Karpas-422 (cell line): ENCODE measurements at places on chromosomes 6 and 20.

DNA sequence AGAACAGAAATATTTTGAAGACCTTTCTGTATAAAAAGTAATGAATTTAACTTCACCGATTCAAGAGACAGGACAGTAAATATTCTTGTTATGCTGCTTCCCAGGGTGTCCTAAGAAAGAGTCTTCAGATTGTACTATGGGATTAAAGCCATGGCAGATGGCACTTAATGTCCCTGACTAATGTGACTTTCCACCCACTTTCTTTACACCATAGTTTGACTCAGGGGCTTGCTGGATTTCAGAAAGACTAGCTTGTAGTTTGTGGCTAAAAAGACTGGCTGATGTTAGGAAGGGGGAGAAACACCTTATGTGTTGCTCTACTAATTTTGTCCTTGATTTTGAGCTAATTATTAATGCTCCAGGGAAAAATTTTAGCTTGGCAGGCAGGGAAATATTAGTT is 75.9 kb downstream of the UTRN start:
- no peak for DNase-seq

DNA sequence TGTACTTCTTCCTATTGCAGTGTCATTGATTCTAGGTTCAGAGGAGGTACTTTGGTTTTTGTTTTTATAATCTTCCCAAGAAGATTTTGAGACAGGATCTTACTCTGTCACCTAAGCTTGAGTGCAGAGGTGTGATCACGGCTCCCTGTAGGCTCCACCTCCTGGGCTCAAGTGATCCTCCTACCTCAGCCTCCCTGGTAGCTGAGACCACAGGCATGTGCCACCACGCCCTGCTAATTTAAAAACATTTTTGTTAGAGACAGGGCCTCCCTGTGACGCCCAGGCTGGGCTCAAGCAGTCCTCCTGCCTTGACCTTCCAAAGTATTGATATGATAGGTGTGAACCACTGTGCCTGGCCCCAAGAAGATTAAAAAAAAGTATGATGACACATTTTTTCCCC is 3.4 kb upstream of the SLC17A5 start:
- DNase-seq, result no peak

DNA sequence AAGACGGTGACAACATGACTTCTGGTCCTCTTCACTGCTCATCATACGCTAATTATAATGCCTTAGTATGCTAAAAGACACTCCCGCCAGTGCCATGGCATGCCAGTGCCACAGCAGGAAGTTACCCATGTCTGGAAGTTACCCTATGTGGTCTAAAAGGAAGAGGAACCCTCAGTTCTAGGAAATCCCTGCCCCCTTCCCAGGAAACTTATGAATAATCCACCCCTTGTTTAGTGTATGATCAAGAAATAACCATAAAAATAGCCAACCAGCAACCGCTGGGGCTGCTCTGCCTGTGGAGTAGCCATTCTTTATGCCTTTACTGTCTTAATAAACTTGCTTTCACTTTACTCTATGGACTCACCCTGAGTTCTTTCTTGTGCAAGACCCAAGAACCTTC is 15.8 kb upstream of the SERPINB9 start:
- no peak for DNase-seq

DNA sequence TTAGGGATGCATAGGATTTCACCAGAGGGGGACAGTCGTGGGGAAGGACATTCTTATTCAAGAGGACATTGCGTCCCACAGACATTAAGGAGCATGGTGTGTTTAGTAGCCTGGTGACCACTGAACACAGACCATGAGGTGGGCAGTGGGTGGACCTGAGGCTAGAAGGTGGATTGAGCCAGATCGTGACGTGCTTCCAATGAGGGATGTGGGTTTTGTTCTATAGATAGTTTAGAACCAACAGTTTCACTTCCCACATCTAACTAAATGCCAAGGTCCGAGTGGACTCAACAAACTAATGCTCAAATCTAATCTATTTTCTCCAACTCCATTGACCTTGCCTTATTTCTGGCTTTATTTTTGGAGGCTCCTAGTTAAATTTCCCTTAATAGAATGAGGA is 58.5 kb downstream of the OGFRL1 start:
- no peak for DNase-seq

GRCh38 chr6:106059331-106059730 is 26.8 kb upstream of the PRDM1 start:
- no peak for DNase-seq

DNA sequence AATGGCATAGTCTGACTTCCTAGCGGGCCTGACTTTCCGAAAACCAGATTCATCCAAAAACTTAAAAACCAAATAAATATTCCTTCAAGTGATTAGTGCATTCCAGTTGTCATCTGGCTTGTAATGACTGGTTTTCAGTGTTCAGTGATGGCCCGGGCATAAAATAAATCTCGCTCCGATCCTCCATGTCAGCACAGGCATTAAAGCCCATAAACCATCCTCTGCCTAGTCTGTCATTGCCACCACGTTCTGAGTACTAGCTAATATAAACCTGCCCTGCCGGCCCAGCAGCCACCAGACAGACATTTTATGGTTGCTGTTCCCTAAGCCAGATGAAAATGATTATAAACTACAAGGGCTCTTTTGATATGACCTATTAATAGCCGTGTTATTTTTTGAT is 232.3 kb upstream of the GMDS start:
- no peak for DNase-seq

DNA sequence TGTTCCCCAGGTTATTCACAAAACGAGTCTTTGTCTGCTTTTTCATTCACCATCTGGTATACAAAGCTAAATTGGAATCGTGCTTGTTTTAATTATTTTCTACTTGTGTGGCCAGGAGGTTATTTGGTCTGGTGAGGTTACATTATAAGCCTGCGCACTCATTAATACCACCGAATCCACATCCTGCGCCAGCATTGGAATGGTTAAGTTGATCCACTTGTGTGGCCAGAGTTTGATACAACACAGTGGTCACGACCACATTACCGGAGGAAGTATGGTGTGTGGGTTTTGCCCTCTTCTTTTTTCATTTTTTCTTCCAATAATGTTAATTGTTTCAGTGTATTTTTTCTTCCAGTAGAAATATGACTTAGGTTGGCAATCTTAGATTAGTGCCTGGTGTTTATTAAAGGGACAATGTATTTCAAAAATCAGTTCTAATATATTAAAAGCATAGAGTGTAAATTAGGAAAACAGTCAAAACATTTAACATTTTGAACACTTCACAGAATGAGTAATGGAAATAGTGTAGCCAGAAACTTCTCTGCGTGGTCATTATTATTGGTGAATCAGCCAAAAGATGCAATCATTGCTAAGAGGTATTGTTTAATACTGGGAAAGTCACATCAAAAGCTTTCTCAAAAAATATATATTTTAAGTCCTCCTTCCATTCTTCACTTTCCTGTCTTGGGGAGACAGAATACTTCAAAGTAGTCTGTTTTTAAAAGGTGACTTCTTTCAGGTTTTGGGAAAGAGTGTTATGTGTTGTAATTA is 84.5 kb downstream of the JARID2 start:
- DNase-seq, result no peak

GRCh38 chr6:75546381-75546780 is 52.8 kb upstream of the FILIP1 start:
- peak; percentile 44 for DNase-seq

GRCh38 chr6:151186306-151186705 is 53.5 kb upstream of the AKAP12 start:
- no peak for DNase-seq

DNA sequence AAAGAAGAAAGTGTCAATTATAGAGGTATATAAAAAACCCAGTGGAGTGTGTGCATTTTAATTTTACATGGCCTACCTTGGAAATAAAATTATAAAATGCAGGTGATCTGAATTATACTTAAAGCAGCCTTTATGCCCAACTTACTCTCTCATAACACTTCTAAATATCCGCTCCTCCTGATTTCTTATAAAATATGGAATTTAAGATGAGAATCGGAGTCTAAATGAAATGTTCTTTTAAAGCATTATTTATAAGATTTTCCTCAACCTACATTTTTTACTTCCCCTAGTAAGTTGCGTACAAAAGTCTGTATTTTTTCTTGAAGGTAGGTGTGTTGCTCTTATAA is 3.5 kb downstream of the CITED2 start:
- DNase-seq, result no peak

GRCh38 chr20:62219101-62219991 is 732 bp downstream of the HRH3 start:
- DNase-seq, result no peak

GRCh38 chr6:135146162-135146934 is 34.8 kb upstream of the MYB start:
- no peak for DNase-seq

DNA sequence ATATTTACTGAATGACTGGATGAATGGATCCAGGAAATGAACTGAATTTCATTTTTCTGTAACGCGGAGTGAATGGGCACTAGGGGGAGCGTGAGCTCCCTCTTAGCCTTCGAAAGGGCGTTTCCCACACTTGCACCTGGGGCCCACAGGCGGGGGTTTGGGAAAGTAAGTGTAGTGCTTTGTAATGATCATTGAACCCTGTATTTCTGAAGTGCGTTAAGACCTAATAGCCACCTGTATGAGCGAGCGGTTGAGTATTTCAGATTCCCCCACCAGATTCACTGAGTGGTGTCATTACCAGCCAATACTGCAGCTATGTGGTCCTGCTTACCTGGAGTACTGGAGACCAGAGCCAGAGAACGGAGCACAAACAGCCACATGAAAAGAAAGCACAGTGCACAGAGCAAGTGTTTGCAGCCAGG is 10.5 kb downstream of the SYTL3 start:
- DNase-seq, result peak; percentile 74

GRCh38 chr20:48722737-48723191 is 105.0 kb downstream of the PREX1 start:
- DNase-seq, result no peak

DNA sequence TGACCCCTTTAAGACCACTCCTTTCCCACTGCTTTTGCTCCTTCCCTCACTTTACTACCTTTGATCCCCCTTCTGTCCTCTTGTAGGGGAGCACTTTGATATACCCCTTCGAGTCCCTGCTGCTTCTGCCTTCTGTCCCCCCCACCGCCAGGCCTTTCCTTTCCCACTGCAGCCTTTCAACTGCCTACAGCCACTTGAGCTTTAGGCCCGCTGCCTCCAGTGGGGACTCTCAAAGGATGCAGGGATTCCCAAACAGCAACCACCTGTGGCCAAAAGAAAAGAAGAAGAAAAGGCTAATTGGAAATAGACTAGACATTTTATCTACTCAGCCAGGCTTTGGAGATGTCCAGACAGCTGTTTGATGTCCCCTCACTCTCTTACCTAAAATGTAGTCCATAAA is 77.0 kb upstream of the DTNBP1 start:
- DNase-seq, result no peak

DNA sequence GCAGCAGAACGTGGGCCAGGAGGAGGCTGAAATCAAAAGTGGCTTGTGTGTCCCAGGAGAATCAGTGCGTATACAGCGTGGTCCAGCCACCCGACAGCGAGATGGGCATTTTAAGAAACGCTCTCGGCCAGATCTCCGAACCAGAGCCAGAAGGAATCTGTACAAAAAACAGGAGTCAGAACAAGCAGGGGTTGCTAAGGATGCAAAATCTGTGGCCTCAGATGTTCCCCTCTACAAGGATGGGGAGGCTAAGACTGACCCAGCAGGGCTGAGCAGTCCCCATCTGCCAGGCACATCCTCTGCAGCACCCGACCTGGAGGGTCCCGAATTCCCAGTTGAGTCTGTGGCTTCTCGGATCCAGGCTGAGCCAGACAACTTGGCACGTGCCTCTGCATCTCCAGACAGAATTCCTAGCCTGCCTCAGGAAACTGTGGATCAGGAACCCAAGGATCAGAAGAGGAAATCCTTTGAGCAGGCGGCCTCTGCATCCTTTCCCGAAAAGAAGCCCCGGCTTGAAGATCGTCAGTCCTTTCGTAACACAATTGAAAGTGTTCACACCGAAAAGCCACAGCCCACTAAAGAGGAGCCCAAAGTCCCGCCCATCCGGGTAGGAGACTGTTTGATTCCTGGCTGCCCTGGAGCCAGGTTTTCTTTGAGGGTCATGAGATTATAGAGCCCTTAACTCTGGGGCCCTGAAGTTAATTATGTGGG is 75.3 kb downstream of the ASXL1 start:
- no peak for DNase-seq

GRCh38 chr6:26053992-26054780 is 33.0 kb upstream of the HFE start:
- no peak for DNase-seq

- no peak for DNase-seq
Measured at GRCh38 chr20:17357238-17357637, 130.4 kb downstream of the PCSK2 start.

- DNase-seq, result no peak
Measured at GRCh38 chr6:25922301-25922700, 8.2 kb downstream of the SLC17A2 start.

GRCh38 chr20:64247307-64247618 is 8.3 kb upstream of the PCMTD2 start:
- no peak for DNase-seq

DNA sequence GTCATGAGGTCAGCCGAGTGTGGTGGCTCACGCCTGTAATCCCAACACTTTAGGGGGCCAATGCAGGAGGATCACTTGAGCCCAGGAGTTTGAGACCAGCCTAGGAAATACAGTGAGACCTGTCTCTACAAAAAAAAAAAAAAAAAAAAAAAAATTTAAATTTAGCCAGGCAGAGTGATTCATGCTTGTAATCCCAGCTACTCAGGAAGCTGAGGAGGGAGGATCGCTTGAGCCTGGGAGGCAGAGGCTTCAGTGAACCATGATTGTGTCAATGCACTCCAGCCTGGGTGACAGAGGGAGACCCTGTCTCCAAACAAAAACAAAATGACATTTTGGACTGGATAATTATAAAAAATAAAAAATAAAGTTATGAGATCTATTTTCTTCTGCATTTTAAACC is 56.2 kb downstream of the ADGRF1 start:
- DNase-seq, result no peak
